ENCODE measurements at places on chromosomes 1 and 21.

DNA sequence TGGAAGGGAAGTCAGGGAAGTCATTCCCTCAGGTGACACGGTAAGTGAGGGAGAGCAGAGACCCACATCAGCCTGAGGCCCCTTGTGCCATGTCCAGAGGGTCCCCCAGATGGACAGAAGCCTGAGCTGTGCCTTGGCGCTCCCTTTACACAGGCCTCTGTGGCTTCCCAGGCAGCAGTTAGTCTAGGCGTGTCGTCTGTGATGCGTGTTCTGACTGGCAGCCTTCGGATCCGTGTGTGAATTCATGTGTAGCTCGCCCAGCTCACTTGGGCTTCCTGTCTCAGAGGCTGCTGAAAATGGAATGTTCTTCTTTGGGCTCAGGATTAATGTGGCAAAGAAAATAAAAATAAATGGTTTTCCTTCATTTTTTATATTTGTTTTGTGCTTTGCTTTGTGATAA lies 28.3 kb downstream of the PRMT2 start:
- no peak for DNase-seq

DNA sequence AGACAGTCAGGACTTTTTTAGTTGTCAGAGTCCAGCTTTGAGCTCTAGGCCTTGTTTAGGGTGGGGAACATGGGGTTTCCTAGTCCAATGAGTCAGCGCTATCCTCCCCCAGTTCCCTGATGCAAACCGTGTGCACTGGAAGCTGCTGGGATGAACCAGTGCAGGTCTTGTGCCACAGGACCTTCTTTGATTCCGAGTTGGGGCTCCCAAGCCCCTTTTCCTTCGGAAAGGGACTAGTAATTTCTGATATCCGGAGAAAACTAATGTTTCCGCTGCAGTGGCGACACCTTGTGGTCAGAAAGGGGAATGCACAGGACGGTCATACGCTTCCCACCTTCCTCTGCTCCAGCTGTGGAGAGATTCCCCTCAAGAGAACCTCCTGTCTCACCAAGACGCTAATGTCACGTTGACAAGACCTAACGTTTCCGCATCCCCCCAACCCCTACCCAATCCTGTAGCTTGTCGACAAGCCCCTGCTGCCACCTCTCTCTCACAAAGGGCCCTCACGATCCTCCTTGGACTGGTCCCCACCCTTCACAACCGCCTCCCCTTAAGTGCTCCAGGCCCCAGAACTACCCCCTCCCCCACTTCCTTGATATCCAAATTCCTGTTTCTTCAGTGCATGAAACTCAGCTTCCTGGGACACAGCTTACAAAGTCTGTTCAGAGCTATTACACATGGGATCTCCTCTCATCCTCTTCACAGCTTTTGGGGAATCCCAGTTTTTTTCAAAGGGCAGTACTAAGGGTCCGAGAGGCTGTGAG lies 30.9 kb downstream of the GPA33 start:
- peak; percentile 64 for DNase-seq

DNA sequence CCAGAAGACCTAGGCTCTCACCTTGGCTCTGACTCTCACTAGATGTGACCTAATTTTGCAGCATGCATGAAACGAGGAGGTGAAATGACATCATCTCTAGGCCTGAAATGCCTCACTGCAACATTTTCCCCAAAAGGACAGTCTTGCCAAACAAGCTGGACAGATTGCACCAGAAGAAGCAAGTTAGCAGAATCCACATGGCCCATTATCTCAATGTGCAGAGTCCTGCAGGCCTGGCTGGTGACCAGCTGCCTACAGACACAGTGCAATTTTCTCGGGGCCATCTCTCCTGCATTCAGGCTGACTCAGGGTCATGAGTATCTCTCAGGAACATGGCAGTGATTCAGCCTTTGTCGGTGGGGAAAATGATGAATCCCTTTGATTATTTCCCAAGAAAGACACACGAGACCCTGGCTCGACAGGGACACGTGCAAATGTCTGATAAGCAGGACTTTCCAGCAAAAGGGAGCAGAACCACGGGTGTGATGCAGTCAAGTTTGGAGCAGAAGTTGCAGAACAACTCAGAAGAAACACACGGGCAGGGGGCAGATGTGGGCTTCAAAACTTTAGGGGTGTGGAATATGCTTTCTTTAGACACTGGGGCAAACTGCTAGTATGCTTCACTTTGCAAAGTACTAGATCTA lies 38.7 kb downstream of the TRIM67 start:
- DNase-seq = no peak

DNA sequence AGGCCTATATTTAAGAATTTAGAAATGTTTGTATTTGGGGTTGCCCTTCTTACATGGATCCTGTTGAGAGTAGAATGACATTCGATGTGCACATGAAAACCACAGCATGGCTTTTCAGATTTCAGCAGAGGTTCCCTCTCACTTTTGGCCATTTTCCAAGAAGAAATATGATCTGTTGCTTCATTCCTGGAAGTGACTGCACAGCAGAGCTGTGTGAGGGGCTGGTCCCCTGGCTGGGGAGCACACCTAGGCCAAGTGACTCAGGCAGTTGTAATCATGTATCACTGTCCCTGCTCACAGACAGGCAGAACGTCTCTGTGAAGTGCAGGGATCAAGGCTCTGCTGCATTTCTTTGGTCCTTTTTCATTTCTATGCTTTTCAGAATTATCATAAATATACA lies 32.3 kb downstream of the AGT start:
- DNase-seq = peak; percentile 79

DNA sequence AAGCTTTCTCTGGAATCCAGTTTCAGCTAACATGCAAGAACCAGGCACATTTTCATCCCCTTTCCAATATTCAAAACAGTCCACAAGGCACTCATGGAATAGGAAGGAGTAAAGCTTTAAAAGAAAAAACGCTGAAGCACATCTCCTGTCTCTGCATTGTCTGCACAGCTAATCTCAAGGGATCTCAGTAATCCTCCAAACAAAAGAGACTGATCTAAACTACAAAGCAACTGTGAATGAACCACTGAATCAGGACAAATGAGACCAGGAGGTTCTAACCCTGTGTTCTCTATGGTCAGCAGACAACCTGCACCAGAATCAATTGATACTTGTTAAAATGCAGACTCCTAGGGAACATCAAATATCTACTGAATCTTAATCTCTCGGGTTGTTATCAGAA lies 399.0 kb downstream of the HHAT start:
- DNase-seq = no peak
